H7 (cell line): ENCODE measurements at places on chromosomes 4 and X. TPM values are rescaled to one million over a fixed set of nuclear protein-coding genes. Genes with fewer than 3 reads are reported as not detected.

- peak; percentile 45 for DNase-seq
These were observed 226.7 kb upstream of the PRKX start for GRCh38 chrX:3940000-3940610.

- DNase-seq = no peak
These were observed 166.6 kb downstream of the LDB2 start for GRCh38 chr4:16731776-16732380.

DNA sequence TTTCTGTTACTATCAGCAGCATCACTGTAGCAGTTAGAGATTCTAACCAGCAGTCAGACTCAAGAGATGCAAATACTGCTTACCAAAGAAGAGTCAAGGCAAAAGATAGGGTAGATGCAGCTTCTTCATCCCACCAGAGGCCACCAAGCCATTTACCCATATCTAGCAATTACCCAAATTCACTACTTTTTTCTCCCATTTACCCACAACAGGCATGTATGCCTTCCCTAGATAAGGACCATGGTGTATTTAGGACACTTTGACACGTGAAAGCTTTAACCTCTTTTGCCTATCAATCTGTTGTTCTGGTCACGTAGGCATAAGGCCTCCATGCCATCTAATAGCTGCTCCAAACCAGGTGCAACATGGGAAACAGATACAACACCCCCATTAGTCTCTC is 5.6 kb downstream of the LARP7 start:
- DNase-seq = no peak

The MAGEB1 gene
- total RNA-seq = 0.30 and 0.45 TPM in 2 replicates

The FRMD7 gene
- 0.14 TPM in 1 of 2 replicates, not detected in the other for total RNA-seq

- DNase-seq = no peak
These were observed 27.0 kb upstream of the PRPS1 start for GRCh38 chrX:107601326-107601725.

The AVPR2 gene
- not detected in 2 replicates for total RNA-seq

GRCh38 chrX:39008549-39008948 is 207.3 kb downstream of the MID1IP1 start:
- DNase-seq = no peak

DNA sequence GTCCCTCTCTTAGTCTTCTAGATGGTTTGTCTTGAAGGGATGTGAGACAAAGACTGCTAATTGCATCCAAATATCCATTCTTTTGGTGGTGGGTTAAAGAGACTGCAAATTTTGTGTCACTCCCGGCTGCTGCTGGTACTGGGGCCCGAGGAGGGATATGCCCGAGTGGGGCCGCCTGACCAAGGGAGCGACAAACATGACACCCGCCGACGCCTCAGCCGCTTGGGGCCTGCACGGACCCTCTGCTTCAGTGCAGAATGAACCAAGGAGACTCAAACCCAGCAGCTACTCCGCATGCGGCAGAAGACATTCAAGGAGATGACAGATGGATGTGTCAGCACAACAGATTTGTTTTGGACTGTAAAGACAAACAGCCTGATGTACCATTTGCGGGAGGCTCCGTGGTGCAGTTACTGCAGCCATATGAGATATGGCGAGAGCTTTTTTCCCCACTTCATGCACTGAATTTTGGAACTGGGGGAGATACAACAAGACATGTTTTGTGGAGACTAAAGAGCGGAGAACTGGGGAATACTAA is 13.6 kb upstream of the ARX start:
- no peak for DNase-seq

- DNase-seq = no peak
These were observed 2.9 kb downstream of the EDA start for GRCh38 chrX:69618803-69619202.

DNA sequence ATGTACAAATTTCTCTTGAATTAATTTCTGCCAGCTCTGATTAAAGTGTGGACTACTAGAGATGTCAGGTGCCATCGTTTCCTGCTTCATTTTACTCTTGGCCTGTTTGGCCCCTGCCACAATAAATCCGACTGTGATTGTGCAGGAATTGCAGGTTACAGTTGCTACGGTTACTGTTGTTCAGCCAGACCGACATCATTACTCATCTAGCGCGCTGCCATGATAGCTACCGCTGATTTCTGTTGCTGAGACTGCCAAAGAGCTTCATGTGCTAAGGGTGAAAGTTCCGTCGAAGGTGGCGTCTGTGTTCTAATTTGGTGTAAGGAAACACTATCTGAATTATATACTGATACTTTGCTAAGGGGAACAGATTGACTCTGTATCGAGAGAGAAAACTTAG is 22.1 kb downstream of the SLIT2 start:
- no peak for DNase-seq

DNA sequence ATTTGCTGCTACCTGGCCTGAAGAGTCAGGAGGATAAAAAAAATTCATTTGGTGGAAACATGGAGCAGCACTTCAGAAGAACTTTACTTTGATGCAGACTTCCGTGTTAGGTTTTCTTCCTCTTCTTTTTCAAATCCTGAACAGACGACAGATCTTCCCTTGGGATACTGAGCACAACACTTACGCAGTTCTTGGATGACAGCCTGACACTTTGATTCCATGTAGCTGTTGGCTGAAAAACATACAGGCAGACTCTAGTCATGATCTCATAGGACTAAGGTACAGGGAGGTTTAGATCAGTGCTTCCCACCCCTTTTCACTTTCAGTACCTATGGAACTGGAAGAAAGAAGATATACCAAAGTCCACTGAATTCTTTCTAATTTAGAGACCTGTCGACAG is 9.2 kb downstream of the CMC4 start:
- no peak for DNase-seq

The MMGT1 gene
- 15.5 and 17.4 TPM in 2 replicates for total RNA-seq

The MED14 gene
- 54.4 and 88.3 TPM in 2 replicates for total RNA-seq

DNA sequence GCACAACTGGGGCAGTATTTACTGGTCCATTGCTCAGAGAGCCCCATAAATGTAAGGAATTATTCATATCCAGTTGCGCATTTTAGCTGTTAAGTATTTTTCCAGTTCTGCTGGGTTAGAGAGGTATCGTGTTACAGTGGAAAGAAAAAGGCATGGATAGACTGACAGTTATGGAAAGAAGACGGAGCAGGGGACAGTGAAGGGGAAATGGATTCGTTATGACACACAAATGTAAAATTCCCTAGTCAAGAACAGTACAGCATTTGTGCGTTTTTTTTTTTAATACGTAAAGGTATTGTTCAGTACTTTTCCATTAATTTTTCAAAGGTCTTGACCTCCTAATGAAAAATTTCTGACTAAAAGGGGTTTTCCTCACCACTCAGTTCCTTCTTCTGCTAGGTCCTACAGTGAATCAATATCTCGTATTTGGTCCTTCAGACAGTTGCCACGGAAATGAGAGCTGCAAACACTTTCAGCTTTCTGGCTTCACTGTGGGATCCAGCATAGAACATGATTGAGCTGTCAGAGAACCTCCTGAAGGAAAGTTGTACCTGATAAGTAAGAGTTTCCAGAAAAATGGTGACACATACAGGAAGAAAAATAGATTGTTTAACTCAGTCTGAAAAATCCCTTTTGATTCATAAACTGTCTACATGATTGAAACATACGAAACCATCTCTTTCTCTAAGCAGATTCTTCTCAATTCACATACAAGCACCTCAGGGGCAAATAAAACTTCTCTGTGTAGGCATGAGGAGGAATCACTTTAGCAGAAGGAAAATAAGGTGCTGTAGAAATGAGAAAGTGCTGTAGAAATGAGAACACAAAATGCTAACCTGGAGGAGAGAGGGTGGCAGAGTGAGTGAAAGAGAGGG is 21.8 kb upstream of the BBS12 start:
- no peak for DNase-seq

The SLC10A3 gene
- total RNA-seq = 17.0 and 18.4 TPM in 2 replicates

- DNase-seq = no peak
These were observed 4.4 kb upstream of the AFM start for GRCh38 chr4:73477176-73477575.

DNA sequence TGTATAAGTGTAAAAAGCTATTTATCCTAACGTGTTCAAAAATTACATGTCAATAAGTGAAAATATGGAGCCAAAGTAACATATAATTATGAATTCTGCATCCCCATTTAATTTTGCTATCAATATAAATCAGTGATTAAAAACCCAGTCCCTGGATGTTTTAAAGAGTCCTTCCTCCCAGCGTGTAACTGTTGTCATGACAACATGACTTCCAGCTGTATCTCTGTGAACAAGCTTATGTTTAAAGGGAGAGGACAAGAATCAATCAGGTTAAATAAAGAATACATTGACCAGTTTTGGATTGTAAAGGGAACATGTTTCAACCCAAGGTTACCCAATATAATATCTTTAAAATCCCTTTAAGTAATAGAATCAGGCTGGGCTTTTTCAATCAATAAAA is 219.7 kb downstream of the NSUN7 start:
- no peak for DNase-seq

DNA sequence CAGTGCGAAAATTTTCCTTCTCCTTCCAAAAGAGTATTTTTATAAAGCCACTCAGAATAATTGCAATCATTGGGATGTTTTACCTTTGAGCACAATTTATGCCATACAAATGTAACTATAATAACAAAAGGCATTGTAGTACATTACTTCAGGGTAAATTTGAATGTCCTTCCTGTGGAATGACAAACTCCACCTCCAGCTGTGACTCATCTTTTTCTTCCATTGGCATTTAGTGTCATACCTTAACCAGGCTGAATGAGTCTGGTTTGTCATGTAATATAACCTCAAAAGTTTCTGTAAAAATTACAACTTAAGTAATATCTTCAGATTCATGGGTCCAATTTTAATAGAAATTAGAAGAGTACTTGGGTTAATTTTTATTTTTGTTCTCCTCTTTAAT is 93.3 kb downstream of the TMEM47 start:
- no peak for DNase-seq

- DNase-seq = no peak
These were observed 1.8 kb upstream of the RENBP start for GRCh38 chrX:153945956-153946943.

DNA sequence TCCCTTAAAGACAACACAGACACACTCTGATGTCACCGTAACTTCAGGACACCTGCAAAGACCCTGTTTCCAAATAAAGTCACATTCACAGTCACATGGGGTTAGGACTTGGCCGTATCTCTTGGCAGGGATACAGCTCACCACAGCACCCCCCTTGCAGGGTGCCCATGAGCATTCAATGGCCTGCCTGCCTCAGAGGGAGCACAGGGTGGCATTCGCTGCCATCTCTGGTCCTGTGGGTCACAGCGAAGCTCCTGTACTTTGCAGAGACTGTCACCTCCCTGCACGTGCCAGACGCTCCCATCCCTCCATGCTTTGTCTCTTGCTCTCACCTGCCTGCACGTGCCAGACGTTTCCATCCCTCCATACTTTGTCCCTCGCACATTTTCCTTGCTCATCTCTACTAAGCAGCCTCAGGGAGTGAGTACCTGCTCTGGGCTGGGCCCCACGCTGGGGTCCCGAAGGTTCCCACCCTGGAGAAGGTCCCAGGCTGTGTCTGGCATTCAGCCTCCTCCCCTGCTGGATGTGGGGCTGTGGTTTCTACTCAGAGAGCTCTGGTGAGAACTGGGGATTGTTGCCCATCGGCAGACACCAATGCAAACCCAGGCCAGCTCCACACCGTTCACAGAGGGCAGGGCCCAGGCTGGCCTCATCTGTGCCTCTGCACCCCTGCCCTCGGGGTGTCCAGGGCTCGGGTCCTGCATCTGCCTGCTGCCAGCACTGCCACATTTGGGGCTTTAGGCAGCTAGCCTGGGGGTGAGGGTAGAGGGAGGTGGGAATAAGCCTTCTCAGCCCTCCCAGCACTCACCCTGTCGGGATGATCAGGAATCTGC is 15.8 kb downstream of the HTRA3 start:
- no peak for DNase-seq

DNA sequence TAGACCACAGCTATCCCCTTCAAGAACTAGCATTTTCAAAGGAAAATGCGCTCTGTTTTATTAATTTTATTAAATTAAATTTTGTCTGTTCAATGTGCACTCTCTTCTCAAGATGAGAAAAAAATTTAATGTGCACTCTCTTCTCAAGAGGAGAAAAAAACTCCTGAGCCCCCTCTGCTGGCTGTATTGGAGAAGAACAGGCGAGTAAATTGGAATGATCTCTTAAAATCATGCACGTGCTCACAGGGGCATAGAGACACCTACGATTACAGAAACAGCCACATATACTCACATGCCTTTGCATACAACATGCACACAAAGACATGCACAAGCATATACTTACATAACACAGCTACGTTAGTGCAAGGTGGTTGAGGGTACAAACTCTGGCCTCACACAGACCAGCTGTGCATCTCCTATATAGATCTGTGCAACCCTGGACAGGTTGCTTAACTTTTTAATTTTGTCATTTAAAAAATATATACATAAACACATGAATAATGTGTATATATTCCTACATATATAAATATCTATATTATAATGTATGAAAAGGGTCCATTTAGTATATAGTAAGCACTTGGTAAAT is 176.2 kb upstream of the CXorf66 start:
- peak; percentile 65 for DNase-seq

DNA sequence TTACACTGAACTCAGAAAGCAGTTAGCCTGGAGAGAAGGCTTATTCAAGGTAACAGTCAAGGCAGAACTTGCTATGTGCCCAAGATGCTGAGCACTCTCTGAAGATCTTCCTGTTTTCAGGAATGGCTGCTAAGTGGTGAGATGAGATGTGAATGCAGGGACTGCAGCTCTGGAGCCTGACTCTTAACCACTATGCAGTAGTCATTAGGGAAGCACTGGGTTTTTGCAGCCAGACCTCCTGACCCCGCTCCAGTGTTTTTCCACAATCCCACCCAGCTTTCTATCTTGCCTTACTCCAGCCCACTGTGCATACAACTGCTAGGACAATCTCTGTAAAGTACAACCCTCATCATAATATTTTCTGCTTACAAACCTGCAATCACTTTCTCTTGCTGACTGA is 95.2 kb upstream of the LNX1 start:
- no peak for DNase-seq

The CSAG3 gene
- total RNA-seq = 0.52 TPM in 1 of 2 replicates, not detected in the other

The NLGN4X gene
- total RNA-seq = 38.0 and 58.6 TPM in 2 replicates

DNA sequence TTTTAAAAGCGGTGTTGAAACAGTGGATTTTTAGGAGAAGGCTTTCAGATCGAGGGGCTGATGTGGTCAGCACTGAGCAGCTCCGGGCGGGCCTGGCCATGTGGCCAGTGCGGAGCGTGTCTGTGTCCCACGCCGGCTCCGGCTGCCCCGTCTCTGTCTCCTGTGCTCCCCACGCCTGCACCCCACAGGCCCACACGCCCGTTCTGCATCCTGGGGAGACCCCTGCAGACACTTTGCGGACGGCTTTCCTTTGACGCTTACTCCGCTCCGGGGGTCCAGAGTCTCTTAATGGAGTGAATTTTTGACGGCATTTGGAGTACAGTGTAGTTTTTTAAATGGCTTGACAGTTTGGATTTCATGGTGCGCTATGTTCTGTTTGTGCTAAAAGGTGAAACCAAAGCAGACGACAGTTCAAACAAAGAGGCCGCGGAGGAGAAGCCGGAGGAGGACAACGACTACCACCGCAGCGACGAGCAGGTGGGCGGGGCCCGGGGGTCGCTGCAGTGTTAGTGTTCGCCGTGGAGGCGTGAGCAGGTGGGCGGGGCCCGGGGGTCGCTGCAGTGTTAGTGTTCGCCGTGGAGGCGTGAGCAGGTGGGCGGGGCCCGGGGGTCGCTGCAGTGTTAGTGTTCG is 38.7 kb downstream of the PCGF3 start:
- DNase-seq = peak; percentile 69

The LONRF3 gene
- 0.10 TPM in 1 of 2 replicates, not detected in the other for total RNA-seq
